ENCODE measurements at places on chromosomes 7 and 10.

DNA sequence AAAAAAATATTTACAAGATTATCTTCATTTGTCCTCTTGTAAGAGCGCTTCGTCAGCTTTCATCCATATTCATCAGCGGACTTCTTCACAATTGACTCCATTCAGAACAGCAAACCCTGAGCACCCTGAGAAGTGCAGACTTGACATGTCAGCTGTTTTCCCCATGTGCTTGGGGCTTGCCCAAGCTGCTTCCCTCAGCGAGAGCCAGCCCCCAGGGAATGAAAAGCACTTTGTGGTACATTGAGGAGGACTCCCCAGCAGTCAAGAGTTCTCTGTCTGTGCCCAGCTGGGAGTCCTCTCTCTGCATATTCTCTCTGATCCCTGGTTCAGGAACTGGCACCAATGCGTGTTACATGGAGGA, 22.7 kb downstream of the HKDC1 start:
- DNase-seq, result no peak

GRCh38 chr10:112213098-112213823, 29.7 kb upstream of the GPAM start:
- DNase-seq, result no peak

- no peak for DNase-seq
Measured at GRCh38 chr10:75470901-75471300, 39.5 kb downstream of the LRMDA start.

- no peak for DNase-seq
Measured at GRCh38 chr10:35925493-35925892, 283.4 kb upstream of the FZD8 start.

DNA sequence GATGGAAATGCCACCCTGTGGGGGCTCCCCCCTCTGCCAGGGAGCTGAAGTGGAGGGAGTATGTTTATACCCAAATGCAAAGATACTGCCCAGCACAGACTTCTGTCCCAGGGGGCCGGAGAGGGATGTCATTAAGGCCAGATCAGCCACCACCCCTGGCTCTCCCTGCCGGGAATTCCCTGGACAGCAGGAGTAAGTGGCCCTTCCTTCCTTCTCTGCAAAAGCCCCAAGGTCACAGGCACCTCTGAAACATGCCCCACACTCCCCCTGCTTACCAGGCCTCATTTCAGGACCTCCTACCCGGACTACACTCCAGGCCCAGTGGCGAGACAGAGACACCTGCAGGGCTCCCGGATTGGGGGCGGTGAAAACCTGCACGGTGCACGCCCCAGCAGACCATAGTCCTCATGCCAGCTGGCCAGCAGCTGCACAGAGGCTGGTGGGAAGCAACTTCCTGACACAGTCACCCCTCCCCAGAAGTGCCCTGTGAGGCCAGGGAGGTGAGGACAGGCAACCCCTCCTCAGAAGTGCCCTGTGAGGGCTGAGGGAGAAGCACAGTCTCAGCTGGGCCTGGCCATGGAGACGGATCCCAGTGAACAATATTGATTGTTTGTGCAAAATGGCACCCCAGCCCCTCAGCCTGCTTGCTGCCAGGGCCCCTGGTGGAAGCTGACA, 33.0 kb upstream of the RET start:
- DNase-seq, result no peak

DNA sequence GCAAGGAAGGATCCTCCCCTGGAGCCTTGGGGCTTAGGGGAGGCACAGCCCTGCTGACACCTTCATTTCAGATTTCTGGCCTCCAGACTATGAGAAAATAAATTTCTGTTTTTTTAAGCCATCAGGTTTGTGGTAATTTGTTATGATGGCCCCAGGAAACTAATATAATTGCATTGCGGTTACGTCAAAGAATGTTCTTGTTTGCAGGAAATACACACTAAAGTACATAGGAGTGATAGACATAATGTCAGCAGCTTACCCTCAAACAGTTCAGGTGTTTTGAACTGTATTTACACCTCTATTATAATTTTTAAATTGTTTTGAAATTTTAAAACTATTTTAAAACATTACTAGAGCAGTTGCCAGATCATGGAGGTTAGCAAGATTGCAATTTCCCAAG, 12.6 kb upstream of the FHIP2A start:
- DNase-seq, result no peak

Measured in NCI-H1694 treated with DMSO at 0.1 percent for 48 hours (cell line).